Stimulated activated CD4-positive, alpha-beta T cell treated with anti-CD3 and anti-CD28 coated beads, Interleukin-2, amount 100 ng/mL, for 24 hours (primary cell): ENCODE measurements at places on chromosomes 7 and 10.

DNA sequence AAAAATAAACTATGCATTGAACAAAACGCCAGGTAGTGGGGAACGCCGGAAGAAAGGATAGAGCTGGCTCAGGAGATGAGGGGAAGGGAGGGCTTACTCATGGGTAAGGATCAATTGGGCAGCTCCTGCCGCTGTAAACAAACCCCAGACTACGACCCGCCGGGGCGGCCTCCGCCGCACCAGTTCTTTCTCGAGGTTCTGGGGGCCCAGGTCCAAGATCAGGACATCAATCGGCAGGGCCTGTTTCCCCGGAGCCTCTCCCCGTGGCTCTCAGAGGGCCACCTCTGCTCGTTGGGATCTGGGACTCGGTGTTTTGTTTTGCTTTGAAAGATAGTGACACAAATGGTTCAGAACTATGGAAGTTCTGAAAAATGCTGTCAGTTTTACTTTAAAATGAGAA lies 140.4 kb downstream of the ELFN1 start:
- DNase-seq = no peak

GRCh38 chr10:104339469-104340110 lies 1.3 kb upstream of the ITPRIP start:
- DNase-seq = no peak

DNA sequence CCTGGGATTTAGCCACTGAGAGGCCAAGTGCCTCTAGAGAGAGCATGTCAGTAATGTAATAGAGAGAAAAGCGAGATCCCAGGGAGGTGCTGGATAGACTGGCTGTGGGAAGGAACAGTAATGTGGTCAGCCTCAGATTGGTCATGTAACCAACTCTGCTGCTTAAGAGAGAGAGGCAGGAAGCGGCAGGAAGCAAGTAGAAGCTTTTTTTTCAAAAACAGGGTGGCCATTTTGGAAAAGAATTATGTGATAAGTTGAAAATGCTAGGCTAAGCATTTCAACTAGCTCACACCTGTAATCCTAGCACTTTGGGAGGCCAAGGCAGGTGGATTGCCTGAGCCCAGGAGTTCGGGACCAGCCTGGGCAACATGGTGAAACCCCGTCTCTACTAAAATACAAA lies 3.7 kb upstream of the PCOLCE start:
- no peak for DNase-seq

GRCh38 chr7:16270844-16271243 lies 150.5 kb downstream of the CRPPA start:
- no peak for DNase-seq

DNA sequence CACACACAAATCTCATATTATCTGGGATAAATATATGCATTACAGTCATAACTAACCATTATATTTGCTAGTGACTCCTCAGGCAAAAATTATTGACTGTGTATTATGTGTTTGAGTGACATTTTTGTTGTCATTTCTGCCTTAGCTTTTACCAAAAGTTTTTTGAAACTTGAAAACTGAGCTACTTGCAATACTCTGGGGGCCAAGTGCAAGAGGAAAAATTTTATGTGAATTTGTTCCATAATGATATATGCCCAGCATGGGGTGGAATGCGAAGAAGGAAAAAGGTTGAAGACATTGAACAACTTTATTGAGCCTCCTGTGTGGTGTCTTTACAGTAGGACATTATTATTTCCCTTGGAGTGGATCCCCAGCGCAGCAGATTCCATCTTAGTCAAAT lies 176.8 kb upstream of the FERD3L start:
- DNase-seq = no peak

DNA sequence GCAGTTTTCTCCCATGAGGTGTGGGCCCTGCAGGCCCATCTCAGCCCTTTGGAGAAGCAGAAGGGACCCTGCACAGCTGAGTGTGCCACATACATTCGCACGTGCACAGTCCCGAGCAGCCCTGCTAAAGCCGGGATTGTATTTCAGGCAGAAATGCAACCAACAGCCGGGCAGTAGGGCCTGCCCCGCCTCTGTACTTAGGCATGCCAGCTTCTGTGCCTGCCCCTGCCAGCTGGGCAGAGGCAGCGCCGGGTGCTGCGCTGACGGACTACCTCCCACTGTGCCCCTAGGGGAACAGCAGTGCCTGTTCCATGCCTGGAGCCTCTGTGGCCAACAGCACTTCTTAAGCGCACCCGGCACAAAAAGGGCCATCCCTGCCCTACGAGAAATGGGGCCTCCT lies 170.3 kb downstream of the NEURL1 start:
- DNase-seq = no peak

DNA sequence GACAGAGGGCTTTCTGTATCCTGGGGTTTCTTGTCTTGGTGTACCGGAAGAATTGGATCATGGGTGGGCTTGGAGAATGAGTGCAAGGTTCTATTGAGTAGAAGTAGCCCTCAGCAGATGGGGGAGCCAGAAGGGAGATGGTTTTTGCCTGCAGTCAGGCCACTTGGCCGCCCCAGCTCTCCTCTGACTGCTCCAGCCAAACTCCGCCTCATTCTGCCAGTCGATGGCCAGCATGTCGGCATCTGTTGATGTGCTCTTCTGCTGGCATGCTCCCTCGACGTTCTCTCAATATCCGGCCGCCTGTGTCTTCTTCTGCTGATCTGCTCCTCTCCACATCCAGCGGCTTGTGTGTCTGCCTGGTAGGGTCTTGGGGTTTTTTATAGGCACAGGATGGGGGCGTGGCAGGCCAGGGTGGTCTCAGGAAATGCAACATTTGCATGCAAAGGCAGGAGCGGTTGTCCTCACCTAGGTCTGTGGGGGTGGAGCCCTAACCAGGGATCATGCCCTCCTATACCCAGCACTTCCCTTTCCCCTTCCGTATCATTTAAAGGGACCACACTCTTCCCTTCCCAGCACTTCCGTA lies 40.2 kb upstream of the TNS3 start:
- no peak for DNase-seq

GRCh38 chr7:156458011-156458410 lies 182.6 kb upstream of the RNF32 start:
- DNase-seq = no peak

GRCh38 chr10:84948644-84949043 lies 620.3 kb downstream of the CCSER2 start:
- DNase-seq = no peak

DNA sequence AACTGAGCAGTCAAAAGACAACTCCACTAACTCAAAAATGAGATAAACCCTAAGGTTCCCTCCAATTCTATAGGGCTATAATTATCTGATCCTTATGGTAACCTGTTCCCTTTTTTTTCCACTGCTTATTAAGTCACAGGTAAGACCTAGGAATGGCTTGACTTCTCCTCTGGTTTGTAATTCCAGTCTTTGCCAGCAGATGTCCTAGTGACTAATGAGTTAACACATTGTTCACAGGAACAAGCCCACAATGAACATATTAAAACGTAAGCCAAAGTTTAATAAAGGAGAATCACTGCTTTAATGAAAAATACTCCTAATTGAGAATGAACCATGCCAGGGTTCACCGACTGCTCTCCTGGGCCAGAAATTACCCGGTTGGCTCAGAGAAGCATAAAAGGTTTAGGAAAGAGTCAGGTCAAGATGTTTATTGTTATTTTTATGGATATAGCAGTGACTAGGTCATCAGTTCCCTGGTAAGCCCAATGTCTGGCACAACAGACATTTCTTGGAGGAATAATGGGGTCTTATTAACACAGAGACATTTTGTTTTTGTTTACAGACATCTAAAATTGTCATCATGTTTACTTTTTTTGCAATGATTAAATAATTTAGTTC lies 120.1 kb downstream of the ELAPOR2 start:
- DNase-seq = peak; percentile 10

GRCh38 chr10:90138844-90139243 lies 437.5 kb downstream of the KIF20B start:
- no peak for DNase-seq

DNA sequence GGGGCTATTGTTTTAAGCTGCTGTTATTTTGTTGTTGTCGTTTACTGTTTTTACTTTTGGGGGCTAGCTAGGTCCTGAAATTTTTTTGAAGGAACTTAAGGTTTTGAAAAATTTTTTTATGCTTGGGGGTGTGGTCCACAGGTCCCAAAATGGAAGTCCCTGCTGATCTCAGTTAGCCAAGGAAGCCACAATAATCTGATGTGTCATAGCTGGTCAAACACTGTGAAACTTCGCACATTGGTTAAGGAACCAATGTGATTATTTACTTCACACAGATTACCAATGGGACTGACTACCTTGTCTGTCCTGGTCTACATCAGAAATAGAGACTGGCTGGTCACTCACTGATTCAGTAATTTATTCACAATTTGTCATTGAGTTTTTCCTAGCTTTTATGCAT lies 29.5 kb upstream of the HYCC1 start:
- DNase-seq = no peak

DNA sequence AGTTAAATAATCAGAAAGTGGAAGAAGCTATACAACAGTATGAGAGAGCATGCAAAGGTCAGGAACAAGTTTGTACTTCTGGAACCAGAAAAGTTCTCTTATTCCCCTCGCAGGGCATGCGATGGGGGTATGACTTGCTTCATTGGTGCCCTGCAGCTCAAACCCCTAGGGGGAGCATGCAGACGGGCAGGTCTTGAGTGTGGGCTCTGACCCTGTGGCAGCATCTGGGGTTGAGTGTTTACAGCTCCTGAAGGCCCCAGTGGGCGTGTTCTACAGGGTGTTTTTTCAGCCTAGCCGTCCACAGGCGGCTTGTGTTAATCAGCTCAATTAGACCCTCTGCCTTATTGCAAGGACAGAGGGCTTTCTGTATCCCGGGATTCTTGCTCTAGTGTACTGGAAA lies 44.5 kb downstream of the KIF20B start:
- no peak for DNase-seq

- no peak for DNase-seq
Observed at GRCh38 chr7:2474813-2475677, 1.2 kb downstream of the GRIFIN start.

DNA sequence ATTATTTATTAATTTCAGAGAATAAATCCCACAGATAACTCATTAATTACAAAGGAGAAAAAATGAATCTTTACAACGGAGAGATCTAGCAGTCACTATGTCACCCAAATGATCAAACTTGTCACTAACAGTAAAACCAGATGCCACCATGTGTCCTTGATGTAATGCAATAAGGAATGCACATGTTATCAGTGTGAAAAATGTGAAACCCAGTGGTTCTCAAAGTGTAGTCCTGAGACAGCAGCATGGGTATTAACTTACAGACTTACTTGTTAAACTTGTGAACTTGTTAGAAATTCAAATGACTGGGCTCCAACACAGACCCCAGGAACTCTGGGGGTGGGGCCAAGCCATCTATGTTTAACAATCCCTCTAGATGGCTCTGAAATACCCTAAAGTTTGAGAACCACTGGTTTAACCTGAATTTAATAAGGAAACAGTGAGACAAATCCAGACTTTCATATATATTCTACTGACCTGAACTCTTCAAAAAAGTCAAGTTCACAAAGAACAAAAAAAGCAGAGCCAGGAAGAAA lies 77.4 kb downstream of the RNLS start:
- no peak for DNase-seq

DNA sequence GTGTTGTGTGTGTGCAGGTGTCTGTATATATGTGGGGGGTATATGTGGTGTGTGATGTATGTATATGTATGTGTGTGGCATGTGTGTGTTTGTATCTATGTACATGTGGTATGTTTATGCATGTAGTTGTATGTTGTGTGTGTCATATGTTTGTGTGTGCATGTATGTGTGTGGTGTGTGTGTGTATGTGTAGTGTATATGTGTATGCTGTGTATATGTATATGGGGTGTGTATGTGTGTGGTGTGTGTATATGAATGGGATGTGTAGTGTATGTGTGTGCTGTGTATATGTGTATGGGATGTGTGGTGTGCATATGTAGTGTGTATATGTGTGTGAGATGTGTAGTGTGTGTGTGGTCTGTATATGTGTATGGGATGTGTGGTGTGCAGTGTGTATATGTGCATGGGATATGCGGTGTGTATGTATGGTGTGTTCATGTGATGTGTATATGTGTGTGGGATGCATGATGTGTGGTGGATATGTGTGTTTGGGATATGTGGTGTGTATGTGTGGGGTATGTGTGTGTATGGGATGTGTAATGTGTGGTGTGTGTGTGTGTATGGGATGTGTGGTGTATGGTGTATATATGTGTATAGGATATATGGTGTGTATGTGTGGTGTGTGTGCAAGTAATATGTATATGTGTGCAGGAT lies 30.0 kb downstream of the IKZF1 start:
- DNase-seq = no peak

DNA sequence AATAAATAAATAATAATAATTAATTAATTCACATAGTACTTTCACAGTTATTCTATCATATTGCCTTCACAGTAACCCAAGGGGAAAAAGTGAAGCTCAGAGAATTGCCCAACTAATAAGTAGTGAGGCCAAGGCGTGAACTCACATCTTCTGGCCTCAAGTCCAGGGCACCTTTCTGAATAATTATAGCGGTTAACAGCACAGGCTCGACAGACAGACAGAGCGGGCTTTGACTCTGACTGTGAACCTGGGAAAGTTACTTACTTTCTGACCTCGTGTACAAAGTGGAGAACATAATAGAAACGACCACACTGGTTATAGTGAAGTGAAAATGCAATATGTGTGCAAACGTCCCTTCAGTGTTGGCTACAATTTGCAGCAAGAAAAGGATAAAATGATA lies 5.7 kb upstream of the SMKR1 start:
- DNase-seq = no peak

- DNase-seq = no peak
Observed at GRCh38 chr7:32335107-32335506, 155.1 kb downstream of the LSM5 start.

GRCh38 chr7:121302214-121302745 lies 26.5 kb upstream of the WNT16 start:
- no peak for DNase-seq

- no peak for DNase-seq
Observed at GRCh38 chr10:122251459-122252255, 19.4 kb upstream of the BTBD16 start.

DNA sequence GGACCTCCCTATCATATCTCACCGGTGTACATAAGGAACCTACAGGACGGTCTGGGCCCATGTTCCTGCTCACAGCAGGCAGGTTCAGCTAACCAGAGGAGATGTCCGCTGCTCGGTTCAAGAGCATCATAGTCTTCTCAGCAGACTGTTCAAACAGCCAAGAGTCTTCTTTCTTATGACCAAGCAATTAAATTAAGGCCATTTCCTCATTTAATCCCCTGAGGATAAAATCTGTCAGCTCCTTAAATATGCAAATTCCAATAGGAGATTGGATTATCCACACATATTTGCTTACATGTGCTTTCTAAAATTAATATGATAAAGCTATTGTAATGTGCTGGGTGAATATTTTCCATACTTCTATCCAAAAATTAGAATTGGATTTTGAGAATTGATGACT lies 59.7 kb downstream of the LMBR1 start:
- no peak for DNase-seq

DNA sequence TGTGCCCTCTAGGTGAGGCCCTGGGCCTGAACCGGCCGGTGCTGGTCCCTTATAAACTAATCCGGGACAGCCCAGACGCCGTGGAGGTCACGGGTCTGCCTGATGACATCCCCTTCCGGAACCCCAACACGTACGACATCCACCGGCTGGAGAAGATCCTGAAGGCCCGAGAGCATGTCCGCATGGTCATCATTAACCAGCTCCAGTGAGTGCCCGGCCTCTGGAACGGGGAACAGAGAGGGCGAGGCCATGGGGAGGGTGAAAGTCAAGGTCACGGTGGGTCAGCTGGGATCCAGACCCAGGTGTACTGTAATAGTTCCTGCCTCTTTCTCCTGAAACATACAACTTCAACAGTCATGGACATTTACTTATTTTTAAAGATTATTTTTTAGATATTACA lies 66.7 kb upstream of the GTF2I start:
- no peak for DNase-seq

GRCh38 chr10:127872871-127873600 lies 19.7 kb downstream of the CLRN3 start:
- no peak for DNase-seq

- DNase-seq = no peak
Observed at GRCh38 chr10:81405399-81405798, 469.6 kb upstream of the NRG3 start.
